ENCODE measurements at places on chromosomes 4 and X.

DNA sequence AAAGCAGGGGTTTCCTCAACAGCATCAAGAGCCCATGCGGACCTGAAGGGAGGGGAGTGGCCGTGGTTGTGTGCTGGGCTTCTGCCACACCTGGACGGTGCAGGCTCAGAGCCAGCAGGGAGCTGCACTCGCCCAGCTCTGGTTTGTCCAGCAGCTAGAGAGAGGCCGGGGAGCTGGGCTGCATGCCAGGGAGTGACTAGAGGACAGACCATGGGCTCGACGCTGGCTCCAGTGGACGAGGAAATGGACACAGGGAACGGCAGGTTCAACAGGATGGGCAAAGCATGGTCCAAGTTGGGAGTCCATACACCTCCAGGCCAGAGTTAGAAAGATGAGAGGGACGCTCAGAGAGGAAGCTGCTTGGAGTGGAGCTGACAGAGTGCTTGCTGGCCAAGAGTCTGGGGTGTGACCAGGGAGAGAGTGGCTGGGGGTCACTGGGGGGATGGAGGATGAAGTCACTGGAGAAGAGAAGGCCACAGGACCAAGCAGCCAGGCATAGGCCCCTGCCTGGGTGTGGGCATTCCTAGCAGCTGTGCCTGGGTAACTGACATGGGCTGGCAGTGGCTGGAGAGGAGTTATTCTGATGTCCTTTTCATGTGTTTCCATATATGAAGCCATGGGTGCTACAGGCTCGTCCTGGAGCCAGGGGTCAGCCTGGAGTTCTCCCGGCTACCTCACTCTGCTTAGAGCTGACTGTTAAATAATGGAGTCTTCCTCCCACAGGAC, 42.8 kb downstream of the HTT-AS start:
- DNase-seq, result no peak

GRCh38 chr4:168674866-168675265, 178.0 kb downstream of the PALLD start:
- no peak for DNase-seq

DNA sequence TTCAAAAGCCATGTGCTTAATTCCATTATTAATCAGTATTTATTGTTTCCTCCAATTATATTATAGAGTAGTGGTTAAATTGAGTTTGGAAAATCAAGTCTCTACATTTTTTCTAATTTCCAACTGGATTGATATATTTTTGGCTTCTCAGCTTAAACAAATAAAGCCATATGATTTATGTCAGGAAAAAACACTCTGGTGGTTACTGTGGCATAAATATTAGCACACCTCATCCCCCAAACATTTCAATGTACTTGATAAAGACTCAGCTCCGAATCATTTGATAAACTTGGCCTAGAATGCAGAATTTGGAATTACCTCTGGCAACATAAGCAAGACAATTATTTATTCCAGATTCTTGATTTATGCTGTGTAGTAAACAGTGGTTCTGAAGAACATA, 2313.8 kb downstream of the ARAP2 start:
- no peak for DNase-seq

DNA sequence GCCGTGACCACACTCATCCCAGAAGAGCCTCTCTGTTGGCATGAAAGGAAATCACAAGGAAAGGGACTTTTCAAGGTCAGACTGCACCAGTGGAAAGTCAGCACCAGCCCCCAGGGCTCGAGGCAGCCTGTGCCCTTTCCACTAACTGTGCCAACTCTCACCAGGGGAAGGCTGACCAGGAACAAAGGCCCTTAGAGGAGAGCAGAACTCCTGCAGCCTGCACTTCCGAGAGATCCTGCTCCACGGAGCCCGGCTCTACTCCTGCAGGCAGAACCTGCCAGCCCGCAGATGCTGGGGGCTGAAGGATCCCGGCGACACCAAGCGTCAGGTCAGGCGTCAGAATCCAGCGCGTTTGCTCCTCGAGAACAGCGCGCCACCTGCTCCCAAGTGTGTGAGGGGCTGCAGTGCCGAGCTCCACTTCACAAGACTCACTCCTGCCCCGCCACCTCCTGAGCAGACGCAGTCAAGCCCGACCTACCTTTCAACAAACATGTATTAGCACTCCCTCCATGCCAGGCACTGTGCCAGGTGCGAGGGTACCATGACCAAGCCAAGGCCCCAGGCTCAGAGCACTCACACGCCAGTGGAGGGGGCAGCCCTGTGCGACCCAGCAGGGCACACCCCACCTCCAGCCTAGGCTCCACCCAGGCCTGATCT, 13.6 kb upstream of the HELT start:
- DNase-seq, result peak; percentile 26

GRCh38 chr4:80072228-80072743, 743 bp downstream of the ANTXR2 start:
- peak; percentile 63 for DNase-seq

- no peak for DNase-seq
Observed at GRCh38 chr4:45663003-45663402, 460.9 kb downstream of the GABRG1 start.

DNA sequence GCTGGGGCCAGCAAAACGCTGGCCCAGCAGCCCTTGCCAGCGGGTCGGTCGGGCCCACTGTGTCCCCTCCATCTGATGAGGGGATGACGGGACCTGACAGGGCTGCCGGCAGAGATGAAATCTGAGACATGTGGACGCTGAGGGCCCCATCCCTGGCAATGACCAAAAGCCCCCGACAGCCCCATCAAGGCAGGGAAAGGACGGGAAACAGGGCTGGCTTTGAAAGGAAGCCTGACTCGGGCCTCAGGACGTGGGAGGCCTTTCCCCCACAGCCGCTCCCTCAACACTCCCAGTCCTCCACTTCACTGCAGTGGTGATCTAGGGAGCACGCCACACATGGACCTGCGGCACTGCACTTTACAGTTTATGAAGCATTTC, 202.4 kb downstream of the AFAP1 start:
- no peak for DNase-seq

DNA sequence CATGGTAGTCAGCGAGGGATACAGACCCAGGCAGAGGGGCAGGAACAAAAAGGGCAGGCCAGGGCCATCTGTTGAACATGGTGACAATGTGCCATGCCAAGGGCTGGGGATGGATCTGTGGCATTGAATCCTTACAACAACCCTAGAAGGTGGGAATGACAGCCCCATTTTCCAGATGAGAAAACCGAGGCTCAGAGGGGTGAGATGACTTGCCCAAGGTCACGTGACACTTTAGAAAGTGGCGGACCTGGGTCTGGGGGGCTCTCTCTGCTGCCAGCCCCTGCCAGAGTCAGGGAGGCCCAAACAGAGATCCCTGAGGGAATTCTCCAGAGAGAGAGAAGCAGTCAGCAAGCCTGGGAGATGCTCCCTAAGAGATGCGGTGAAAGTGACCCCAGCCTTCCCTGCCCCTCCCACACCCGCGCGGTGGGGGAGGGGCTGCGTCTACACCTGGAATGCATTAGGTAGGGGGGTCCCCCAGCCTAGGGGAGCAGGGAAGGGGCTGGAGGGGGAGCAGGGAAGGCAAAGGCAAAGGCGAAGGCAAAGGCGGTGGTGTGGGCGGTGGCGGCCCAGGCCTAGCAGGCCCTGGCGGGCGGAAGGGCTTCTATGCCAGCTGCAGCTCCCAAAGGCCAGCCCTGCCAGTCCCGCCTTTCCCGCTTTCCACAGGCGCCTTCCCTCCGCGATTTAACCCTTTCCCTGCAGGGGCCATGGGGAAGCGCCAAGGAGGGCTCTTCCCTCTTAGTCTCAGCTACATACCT, 13.0 kb downstream of the FGD1 start:
- peak; percentile 12 for DNase-seq

GRCh38 chrX:137574784-137575293, 8.9 kb downstream of the ZIC3 start:
- no peak for DNase-seq

DNA sequence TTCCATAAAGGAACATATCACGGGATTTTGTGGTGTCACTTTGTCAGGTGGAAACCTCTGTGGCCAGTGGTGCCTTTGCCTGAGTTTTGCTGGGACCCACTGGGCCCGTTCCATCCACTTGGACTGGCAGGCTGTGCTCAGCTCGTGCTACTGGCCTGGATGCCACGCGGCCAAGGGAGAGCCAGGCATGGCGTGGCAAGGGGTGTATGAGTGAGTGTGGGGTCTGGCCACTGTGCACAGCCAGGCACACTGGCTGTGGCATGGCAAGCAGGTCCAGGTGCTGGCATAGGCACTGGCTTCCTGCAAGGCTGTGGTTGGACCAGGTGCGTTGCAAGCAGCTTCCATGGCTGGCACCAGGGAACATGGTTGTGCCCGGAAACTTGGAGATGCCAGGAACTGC, 60.8 kb downstream of the TBCK start:
- DNase-seq, result no peak

- DNase-seq, result no peak
Observed at GRCh38 chr4:40843696-40844095, 93.9 kb downstream of the NSUN7 start.

DNA sequence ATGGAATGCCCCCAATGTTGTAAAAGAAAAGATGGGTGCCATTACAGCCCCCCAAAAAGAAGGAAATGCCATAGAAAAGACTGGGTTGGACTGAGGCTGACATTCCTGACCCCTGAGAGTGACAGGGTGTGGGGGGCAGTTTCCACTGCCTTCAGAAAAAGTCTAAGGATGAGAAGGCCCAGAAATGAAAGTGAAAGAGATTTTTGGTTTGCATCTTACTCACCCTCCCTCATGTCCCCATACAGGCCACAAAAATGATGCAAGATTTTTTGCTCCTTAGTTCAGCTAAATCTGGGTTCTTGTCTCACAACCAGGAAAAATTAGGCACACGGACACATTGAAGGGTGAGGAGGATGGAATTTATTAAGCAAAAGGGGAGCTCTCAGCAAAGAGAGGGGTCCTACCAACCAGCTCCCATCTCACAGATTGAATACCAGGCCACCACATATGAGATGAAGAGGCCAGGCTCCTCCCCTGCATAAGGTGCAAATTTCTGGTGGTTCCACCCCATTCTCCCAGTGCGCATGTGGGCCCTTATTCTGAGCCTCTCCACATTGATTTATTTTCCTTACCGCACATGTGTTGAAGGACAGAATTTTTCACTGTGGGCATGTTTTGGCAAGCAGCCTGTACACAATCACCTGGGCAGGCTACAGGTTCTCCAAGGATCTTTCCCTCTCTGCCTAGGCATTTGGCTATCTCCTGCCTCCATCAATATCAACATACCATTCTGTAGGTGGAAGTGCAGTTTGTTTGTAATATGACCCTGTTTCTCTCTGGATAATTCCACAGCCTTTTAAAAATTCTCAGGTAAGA, 18.8 kb downstream of the PPP4R3C start:
- DNase-seq, result no peak

DNA sequence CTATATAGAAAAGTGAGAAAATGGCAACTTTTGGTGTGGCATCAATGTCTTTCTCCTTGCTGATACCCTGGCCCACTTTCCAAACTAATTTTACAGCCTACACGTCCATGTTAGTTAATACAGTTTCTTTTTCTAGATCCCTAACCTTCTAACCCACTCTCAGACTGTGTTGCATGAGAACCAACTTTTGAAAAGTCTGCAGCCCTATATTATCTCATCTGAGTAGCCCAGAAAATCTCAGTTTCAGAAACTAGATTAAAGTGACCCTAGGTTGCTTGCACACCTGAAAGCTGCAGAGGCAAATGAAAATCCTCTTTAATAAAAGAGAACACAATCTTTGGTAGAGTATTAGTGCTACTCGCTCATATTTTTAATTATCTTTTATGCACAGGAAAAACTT, 371.6 kb upstream of the EMCN start:
- no peak for DNase-seq

DNA sequence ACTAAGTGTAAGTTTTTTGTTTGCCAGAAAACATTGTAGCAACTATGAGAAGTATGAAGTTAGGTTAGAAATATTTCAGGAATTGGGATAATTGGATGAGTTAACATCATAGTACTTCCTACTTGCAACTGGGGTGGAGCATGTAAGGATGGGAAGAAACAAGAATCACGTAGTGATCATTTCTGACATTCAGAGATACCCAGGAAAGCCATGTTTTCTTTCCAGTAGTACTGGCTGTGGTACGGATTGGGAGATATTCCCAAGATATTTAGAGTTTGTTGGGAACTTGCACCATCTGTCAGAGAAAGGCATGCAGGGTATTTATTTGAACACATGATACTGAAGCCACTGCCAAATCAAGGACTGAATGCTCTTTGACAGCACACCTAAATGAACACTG, 87.6 kb upstream of the SLC4A4 start:
- no peak for DNase-seq

DNA sequence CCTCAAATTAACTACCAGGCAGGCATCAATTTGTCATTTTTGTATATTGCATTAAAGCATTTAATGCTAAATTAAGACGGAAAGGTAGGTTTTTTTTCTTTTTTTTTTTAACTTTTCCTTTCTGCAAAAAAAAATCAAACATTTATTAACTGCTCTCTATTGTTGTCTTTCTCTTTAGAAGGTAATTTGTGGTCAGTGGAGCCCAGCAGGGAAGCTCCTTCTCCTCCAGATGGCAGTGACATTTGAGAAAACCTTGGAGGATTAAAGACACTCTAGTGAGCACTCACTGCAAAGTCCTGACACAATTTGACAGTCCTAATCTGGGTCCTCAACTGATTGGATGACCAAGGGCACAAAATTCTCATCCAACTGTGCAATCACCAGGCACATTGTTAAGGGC, 102.4 kb downstream of the SLIT2 start:
- DNase-seq, result no peak

GRCh38 chr4:113384600-113384999, 335.1 kb downstream of the ANK2 start:
- no peak for DNase-seq

- no peak for DNase-seq
Observed at GRCh38 chrX:110703641-110704040, 92.0 kb downstream of the CHRDL1 start.

DNA sequence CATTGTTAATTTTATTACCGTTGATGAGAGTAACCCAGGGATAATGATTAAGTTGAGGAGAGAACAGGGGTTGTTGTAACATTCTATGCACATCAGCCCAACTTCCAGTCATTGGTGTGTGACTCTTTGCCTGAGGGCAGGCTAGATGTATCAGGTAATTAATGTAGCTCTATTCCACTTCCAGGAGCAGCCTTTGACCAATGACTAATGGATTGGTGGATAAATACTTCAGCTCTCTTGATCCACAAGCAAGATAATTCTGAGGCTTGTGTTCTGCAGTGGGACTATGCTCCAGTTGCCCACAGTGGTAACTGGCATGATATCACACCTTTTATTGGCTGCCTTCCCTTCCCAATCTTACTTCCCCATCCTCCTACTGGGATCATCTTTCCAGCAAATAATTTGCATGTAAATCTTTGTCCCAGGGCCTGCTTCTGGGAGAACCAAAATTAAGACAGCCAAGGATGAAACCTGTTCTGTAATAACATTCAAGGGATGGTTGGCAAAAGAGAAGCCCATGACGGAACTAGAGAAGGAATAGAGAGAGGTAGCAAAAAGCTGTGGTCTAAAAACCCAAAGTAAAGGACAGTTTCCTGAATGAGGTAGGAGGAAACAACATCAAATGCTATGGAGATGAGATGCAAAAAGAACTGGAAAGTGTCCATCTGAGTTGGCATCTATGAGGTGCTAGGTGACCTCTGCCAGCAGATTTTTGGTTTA, 241.4 kb upstream of the RPS6KA3 start:
- DNase-seq, result peak; percentile 30
